ENCODE measurements at places on chromosomes 5 and 9.
A peak's percentile ranks its signal among the peaks of the same experiment; 100 is the strongest.

DNA sequence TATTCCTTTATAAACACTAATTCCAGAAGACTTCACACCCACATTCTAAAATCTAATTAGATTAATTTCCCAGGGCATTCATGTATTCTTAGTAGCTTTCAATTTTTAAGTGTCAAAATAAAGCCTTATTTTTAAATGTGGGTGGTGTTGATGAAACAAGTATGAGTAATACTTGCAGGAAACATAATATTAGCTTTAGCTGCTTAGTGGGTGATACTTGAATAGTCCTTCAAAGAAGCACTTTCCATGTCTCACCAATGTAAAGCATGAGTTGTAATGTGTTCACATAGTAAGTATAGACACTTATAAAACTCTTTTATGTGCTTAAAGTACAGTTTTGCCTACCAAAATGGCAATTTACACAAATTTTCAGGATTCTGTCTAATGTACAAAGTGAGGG, 6.9 kb downstream of the FNBP1 start:
- no peak for DNase-seq

- no peak for DNase-seq
Observed at GRCh38 chr9:70498866-70499265, 84.4 kb upstream of the KLF9 start.

DNA sequence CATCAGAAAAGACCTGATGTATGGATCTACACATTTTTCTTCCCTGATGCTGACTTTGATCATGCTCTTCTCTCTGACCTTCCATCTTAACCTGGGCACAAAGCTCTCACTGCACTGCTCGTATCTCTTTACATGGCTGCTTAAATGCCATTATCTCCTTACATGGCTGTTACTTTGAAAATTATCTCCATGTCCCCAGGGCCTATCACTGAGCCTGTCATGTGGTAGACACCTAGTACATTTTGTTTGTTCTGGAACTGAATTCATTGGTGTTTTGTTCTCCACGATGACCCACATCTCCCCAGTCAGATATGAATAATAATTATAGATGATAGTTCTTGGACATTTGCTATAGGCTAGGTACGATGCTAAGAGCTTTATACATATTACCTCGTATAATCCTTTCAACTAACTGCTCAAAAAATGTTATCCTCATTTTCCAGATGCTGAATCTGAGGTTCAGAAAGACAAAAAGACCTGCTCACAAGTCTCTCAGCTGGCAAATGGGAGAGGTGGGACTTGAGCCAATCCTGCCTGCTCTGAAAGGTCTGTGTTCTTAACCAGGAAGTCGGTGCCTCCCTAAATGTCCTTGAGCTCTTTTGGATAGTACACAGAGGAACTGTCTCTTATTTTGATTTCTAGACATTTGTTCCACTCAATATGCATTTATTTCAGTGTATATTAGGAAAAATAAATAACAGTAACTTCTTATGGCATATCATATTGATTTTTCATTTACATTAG, 9.8 kb upstream of the CPEB4 start:
- DNase-seq: no peak

DNA sequence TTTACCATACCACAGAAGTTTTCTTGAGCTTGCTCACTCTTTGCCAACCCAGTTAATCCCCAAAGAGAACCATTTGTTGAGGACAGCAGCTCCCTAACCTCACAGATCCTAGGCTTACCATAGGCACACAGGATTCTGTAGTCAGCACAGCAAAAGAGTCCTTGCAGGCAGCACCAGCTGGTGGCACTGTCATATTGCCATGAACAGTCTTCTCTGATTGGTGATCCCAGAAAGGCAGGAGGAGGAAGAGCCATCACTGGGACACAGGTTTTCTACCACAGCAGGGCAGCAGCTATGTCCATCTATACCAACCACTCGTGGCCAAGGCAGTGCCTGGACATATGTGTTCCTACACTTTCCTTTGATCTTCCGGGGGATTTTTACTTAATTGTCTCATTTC, 297.1 kb upstream of the CD180 start:
- DNase-seq: peak; percentile 8

- DNase-seq: no peak
Observed at GRCh38 chr9:127170652-127171051, 48.2 kb upstream of the ANGPTL2 start.

GRCh38 chr5:132483661-132484390, 6.7 kb downstream of the IRF1 start:
- no peak for DNase-seq

GRCh38 chr9:88011005-88011766, 36.9 kb upstream of the CDK20 start:
- DNase-seq: no peak

DNA sequence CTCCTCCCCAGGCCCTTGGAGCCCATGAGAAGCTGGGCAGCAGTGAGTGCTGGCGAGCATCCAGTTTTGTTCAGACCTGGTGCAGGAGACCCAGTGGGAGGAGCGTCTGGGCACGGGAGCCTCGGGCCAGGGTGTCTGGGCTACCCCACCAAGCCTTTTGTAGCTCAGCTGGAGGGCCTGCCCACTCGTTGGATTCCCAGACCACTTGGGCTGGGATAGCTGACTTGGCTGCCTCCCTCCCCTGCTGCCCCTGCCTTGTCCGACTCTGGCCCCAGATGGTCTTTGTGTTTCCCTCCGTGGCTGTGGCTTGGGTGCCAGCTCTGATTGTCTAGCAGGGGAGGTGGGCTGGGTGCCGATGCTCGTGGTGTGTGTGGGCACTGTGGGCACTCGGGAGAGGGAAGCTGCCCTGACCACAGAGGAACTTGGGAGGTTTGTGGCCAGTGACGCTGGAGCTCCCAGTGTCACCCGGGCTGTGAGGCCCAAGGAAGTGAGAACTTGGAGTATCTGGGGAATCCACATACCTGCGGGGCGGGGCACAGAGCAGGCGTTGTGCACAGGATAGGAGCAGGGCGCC, 47.3 kb downstream of the WNK2 start:
- DNase-seq: peak; percentile 20

GRCh38 chr5:151015974-151016587, 4.3 kb upstream of the GPX3 start:
- DNase-seq: no peak

- peak; percentile 56 for DNase-seq
Observed at GRCh38 chr5:54673523-54674225, 156.1 kb downstream of the SNX18 start.

DNA sequence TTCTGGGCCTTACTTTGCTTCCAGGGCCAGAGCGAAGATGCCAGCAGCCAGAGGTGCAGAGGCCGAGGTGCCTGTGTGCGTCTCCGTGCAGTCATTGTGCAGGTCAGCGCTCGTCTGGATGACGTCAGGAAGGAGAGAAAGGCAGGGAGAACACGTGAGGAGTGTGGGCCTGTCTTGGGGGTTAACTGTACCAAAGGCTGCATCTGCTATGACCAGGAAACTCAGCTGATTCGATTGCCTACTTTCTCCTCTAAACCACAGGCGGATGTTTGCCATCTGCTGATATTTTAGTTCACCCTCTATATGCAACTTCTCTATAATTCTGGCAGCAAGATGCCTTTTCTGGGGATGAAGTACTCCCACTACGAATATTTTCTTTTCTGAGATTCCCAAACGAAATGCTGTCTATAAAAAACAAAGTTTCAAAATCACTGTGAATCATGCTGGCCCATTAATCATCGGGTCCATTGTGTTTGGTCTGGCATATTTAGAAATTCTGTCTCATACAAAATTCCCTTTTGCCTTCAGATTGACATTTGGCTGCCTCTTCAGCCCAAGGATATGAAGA, 24.8 kb downstream of the PCSK1 start:
- DNase-seq: no peak

DNA sequence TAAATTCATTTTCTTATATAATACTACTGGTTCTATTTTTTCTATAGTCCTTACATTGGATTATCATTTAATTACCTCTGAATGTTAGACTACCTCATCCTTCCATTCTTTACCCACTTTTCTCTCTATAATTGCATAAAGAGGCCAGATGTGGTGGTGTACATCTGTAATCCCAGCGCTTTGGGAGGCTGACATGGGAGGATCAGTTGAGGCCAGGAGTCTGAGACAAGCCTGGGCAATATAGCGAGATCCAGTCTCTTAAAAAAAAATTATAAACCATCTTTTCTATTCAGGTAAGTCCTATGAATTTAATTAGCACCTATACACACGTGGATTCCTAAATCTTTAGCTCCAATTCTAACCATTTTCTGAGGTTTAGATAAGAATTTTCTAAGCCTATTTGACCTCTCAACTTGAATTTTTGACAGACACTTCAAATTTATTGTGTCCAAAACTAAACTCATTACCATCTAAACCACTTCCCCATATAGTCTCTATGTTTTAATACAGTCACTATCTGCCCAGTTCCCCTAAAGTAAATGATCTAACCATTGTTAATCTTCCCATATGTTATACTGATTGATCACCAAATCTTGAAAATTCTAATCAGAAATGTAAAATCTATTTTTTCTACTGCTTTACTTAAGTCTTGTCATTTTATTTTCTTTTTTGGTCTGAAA, 33.0 kb upstream of the CHD1 start:
- DNase-seq: no peak

DNA sequence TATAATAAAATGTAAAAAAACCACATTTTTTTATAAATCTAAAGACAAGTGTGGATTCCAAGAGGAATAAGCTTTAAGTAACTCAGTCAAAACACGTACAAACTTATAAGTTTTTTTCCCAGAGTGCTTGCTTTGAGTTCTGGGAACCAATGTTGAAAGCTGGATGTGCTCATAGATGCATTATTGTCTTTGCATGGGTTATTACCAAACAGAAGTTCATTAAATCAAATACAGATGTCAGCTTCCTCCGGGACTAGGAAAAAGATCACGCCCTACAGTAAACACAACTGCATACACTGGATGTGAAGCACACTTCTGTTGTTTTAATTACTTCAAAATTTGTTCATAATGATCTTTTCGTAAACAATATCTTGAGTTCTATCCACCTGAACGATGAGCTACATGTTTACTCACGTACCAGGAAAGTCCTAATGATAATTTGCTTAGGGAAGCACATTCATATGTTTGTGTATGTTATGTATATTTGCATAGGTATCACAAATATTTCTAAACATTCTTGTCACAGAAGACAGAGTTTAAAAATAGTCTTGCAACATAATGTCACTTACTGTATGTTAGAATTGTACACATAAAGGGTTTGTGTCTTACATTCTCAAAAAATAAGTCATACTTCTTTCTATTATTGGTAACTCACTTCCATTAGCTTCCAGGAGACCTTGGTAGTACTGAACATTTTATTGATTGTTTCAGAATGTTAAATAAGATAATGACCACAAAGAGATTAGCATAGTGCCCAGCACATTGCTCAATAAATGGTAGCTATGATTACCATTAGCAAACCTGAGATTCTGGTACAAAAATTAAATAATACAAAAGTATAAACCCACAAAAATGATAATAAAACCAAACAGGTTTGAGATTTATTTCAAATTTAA, 427.4 kb downstream of the CETN3 start:
- no peak for DNase-seq

GRCh38 chr9:125519734-125520133, 187.3 kb downstream of the MAPKAP1 start:
- no peak for DNase-seq

DNA sequence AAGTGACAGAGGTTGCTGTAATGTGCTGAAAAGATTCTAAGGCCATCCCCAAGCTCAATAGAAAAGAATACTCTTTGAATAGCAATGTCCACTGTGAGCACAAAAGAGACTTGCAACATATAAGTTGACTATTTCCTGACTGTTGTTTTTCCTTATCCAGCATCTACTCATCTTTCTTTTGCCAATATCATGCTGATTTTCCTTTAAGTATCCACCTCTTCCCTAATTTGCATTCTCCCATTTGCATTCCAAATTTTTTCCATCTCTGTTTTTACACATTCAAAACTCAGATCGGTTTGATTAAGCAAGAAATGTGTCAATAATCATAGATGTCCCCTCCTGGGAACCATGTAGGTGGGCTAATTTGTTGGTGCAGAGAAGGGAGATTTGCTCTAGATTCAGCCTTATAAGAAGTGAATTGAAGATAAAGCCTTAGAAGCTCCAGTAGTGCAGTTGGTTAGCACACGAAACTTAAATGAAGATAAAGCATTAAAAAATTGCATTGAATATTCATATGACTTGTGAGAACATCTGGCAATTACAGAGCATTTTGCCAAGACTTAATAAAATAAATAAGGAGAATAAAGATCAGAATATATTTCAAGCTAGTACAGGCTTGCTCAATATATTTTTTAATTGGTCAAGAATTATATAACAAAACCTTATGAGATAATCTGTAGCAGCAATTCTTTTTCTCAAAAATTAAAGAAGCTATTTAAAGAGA, 267.6 kb downstream of the TMEM167A start:
- no peak for DNase-seq

GRCh38 chr5:135533794-135534193, 2.0 kb downstream of the NEUROG1 start:
- no peak for DNase-seq

- no peak for DNase-seq
Observed at GRCh38 chr5:19605846-19606407, 382.1 kb downstream of the CDH18 start.

GRCh38 chr9:129121483-129121882, 10.3 kb downstream of the PTPA start:
- no peak for DNase-seq

DNA sequence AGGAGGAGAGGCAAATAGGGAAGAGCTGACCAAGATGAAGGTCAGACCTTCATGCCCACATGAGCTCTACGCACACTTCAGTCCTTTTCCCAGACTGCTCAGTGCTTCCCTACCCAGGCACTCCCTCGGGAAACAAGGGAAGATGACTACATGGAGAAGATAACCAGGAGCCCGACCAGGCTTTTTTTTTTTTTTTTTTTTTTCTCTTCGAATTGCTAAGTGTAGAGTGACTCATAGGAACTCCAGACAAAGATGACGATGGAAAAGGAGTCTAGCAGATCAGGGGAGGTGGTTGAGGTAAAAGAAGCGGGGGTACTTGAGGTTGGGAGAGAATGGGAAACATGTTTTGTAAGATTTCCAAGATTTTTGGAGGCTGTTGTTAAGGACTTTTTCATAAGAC, 526.1 kb downstream of the BNC2 start:
- no peak for DNase-seq

DNA sequence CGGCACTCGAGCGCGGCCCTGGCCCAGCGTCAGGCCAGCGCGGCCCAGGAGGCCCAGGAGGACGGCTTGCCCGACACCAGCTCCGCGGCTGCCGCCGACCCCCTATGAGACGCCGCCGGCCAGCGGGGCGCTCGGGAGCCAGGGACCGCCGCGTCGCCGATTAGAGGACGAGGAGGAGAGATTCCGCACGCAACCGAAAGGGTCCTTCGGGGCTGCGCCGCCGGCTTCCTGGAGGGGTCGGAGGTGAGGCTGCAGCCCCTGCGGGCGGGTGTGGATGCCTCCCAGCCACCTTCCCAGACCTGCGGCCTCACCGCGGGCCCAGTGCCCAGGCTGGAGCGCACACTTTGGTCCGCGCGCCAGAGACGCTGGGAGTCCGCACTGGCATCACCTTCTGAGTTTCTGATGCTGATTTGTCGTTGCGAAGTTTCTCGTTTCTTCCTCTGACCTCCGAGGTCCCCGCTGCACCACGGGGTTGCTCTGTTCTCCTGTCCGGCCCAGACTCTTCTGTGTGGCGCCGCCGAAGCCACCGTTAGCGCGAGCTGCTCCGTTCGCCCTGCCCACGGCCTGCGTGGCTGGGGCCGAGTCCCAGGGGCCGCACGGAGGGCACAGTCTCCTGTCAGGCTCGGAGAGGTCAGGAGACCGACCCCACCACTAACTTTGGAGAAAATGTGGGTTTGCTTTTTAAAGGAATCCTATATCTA, 42.6 kb upstream of the CACNA1B start:
- DNase-seq: no peak

GRCh38 chr5:30994176-30994575, 199.3 kb upstream of the CDH6 start:
- DNase-seq: no peak

- DNase-seq: no peak
Observed at GRCh38 chr5:127290019-127290945, at the start of gene MEGF10. Gene MEGF10 (plus strand): TSS chr5:127290796. CDS start chr5:127331309, 40,513 bp downstream.

Measured in CD4-positive, alpha-beta T cell treated with Interleukin-21 for 1 hour (primary cell).